ENCODE measurements at places on chromosomes 2 and 18.
A peak's percentile ranks its signal among the peaks of the same experiment; 100 is the strongest.

- DNase-seq = no peak
These were observed 543.4 kb downstream of the IRS1 start for GRCh38 chr2:226256237-226256636.

- DNase-seq = no peak
These were observed 4.2 kb downstream of the ZNF513 start for GRCh38 chr2:27376151-27376865.

DNA sequence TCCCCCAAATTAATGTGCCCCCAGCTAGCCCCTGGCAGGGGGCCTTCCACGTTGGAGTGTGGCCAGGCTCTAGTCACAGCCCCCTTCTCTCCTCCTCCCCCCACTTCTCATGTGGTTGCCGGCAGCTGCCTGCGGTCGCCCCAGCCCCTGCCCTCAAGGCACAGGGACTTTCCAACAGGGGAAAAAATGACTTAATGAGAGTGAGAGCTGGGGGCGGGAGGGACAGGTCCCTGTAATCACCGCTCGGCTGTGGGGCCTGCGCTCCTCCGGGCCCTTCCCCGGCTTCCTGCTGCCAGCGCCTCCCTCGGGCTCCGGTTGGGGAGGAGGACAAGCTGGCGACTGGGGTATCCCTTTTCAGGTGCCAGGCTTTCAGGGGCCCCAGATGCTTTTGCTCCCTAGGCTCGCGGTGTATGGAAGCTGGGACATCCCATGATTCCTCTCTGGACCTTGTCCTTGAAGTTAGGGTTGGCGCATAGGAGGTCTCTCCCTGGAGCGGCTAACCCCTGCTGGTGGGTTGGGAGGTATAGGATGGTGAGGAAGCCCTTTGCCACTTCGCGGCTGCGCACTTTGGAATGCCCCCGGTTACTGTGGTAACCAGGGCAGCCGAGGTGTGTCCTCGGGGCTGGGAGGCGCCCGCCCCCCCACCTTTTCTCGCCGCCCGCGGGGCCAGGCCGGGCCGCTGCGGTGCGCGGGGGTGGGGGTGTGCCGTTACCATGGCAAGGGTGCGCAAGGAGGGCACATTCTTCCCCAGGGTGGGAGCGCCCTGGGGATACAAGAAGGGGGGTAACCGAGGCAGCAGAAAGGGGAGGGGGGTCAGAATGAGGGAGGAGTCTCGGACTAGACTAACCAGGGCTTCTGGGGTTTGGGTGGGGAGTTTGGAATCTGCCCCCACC is 16.1 kb downstream of the WNT10A start:
- peak; percentile 78 for DNase-seq

DNA sequence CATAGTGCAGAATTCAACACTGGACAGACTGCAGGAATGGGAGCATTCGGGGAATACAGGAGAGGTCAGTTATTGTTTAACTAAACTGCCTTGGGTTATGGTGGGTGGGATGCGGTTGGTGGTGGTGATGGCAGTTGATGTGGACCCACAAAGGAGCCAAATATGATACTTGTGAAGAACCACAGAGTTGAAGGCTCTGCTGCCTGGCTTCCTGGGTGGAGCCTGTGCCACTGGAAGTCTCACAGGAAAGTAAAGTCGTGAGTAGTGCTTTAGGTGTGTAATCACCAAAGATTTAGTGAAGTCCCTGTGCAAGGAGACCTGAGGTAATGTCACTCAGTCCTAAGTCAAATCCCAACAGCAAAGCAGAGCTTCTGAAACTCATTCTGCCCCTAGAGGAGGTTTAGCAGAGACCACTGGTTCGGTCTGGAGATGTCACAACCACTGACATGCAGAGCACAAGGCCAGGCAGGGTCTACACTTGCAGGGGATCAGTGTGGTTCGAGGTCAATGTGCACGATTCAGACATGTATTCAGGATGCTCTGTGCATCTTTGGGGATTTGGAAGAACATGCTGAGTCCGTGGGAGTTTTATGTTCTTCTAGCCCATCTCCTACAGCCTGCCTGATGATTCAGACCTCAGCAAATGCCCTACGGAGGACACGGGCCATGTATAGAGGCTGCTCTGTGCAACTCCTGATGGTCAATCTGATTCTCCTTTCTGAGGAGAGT is 1150.9 kb downstream of the RPIA start:
- no peak for DNase-seq

DNA sequence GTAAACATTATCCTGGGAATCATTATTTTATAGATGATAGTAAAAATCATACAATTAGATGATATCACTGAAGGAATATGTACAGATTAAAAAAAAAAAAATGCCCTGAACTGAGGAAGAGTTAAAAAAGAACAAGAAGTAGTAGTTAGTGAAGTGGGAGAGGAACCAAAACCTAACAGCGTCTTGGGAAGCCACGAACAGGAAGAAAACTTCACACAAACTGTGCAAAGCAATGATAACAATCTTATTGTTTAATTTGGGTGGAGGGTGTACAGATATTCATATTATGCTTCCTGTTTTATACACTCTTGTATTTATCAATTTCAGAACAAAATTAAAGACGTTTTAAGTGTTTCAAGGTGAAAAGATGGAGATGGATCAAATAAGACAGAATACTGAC is 3.5 kb downstream of the HEATR5B start:
- no peak for DNase-seq

Measured in naive thymus-derived CD8-positive, alpha-beta T cell (primary cell).